ENCODE measurements at places on chromosomes 11 and 22.

DNA sequence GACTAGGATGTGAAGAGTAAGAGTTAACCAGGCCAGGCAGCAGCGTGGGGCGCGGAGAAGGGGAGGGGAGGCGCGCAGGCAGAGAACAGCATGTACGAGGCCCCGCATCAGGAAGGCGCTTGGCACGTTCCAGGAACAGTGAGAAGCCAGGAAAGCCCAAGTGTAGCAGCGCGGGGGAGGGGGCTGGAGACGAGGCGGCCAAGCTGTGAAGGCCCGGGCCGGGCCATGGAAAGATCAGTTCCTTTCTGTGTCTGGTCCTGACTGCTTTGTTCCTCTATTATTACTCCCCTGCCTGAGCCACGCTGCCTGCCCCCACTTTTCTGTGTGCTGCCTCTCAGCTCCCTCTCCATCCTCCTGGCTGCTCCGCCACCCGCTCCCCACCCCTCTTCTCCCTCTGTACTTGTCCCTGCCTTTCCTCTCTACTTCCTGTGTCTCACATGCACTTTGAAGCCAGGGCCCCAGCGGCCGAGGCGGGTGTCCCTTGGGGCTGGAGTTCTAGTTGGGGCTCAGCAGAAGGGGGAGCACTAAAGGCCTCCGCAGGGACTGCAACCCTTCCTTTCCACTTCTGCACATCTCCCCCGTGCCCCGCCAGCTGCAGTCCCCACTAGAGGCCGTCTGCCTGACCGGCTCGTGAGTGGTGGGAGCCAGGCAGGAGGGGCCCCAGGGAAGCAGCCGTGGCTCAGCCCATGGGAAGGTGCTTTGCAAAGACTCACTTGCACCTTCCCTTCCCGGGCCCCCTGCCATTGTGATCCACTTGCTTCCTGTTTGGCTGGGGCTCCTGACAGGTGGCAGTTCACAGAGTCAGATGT, 63.7 kb downstream of the PRDM11 start:
- no peak for DNase-seq

- DNase-seq = no peak
These were observed 177.8 kb downstream of the CEP164 start for GRCh38 chr11:117505285-117505970.

- DNase-seq = no peak
These were observed 89.9 kb downstream of the CTTN start for GRCh38 chr11:70488171-70488703.

DNA sequence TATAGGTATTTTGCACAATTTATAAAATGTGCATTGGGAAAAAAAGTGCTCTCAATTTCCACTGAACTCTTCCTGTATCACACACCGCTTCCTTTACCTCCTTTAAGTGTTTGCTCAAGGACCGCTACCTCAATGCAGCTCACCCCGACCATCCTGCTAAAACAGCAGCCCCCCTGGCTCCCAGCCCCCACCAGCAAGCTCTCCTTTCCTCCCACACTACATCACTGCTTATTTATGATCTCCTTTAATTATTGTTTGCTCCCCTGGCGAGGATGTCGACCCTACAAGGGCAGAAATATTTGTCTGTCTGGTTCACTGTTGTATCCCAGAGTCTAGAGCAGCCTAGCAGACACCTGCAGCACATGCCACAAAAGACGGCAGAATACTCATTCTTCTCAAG, 10.0 kb downstream of the SHANK2 start:
- DNase-seq = no peak

GRCh38 chr11:80414181-80415165, 973.6 kb upstream of the TENM4 start:
- no peak for DNase-seq

- DNase-seq = no peak
These were observed 435.5 kb downstream of the RAB38 start for GRCh38 chr11:87739766-87740165.

- DNase-seq = no peak
These were observed 2.9 kb downstream of the C1QTNF5 start for GRCh38 chr11:119337581-119338317.

DNA sequence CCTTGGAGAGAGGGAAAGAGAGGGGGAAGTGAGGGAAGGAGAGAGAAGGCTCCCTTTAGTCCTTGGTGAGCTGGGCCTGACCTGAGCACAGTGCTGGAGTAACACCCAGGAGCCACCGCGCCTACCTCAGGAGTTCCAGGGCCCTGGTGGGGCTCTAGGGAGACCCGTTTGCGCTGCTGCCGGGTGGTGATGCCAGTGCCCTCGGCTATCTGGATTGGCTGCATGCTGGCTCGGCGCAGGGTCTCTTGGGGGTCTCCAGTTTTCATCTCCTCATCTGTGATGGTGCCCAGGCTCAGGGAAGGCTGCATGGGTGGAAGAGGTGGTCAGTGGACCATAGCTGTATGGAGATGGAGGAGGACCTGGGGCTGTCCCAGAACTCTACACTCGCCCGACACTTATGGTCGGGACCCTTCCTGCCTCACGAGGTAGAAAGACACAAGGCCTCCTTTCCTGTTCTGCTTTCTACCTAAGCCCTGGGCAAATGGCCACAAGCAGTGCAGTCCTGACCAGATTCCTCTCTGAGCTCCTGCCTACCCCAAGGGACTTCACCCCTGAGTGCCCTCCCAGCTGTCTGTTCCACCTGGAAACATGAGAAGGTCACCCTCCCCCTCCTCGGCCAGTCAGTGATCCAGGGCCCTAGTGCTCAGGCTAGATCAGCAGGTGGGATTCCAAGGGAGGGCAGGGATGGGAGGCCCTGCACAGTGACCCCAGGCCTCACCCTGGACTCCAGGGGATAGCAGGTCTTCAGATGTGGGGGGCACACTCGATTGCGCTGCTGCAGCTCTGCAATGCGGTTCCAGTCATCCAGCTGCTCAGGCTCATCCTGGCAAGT, 6.0 kb downstream of the IL18BP start:
- no peak for DNase-seq

GRCh38 chr22:37231406-37232139, 12.5 kb downstream of the RAC2 start:
- no peak for DNase-seq

- DNase-seq = no peak
These were observed 203.1 kb upstream of the TMEM45B start for GRCh38 chr11:129612447-129612961.

DNA sequence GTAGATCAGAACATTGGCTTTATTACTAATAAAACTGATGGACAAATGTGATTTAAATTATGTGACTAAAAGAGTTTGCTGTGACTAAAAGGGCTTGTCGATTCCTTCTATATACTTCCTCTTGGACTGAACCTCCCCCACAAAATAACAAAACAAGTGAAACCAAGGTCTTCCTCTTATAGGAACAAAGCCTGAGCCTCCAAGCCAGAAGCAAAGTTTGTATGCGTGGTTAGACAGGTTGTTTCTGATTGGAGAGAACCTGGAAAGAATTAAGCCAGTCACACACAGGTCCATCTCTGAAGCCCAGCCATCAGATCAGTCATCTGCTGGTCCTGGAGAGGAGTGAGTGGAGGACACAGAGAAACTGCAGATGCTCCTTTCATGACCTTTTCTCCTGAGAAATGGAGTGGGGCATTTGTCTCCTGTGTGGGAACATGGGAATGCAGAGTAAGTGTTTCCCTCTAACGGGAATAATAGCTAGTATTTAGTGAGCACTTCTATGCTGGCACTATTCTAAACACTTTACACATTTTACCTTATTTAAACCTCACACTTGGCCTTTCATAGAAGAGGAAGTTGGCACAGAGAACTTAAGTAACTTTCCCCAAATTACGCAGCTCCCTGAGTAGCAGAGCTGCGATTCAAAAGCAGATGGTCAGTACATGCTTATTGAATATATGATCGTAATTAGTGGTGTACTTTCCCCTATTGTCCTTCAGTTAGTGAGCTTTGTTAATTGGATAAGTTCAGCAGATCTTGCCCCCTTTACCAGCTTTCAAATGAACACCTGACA, 77.1 kb downstream of the UVRAG start:
- no peak for DNase-seq

- DNase-seq = peak; percentile 76
These were observed 22.3 kb downstream of the SMCO4 start for GRCh38 chr11:93520726-93521509.

GRCh38 chr22:44615602-44616180, 86.3 kb upstream of the PRR5 start:
- no peak for DNase-seq

GRCh38 chr11:44203270-44204043, 106.5 kb downstream of the ALX4 start:
- DNase-seq = peak; percentile 8

GRCh38 chr11:2194877-2195755, 23.5 kb upstream of the TH start:
- DNase-seq = peak; percentile 37

- DNase-seq = peak; percentile 82
These were observed 21.7 kb downstream of the KIAA0930 start for GRCh38 chr22:45218976-45219375.

DNA sequence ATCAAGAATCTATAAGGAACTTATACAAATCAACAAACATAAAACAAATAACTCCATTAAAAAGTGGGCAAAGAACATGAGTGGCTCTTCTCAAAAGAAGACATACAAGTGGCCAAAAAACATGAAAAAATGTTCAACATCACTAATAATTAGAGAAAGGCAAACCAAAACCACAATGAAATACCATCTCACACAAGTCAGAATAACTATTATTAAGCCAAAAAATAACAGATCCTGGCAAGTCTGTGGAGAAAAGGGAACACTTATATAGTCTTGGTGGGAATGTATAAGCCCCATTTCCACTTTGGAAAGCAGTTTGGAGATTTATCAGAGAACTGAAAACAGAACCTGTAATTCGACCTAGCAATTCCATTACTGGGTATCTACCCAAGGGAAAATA, 921.0 kb downstream of the KCNA4 start:
- no peak for DNase-seq

DNA sequence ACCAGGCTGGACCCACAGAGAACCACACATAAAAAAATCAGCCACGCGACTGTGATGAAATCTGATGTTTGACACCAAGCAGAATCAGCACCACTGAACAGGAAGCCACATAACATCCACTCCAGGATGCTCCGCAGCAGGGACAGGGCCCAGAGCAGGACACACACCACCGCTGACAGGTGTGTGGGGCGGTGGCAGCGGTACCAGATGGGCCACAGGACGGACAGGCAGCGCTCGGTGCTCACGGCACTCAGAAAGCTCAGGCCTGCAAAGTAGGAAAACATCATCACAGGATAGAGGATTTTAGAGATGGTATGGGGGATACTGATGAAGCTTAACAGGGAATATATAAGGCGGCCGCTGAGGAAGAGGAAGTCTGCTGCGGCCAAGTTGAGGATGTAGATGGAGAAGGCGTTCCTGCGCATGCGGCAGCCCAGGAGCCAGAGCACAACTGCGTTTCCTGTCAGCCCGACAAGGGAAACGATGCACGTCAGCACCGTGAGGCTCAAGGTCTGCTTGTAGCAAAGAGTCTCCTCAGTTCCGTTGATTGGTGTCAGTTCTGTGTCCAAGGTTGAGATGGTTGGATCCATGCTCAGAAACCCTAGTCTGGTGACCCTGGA, 4.9 kb downstream of the MRGPRX1 start:
- no peak for DNase-seq

DNA sequence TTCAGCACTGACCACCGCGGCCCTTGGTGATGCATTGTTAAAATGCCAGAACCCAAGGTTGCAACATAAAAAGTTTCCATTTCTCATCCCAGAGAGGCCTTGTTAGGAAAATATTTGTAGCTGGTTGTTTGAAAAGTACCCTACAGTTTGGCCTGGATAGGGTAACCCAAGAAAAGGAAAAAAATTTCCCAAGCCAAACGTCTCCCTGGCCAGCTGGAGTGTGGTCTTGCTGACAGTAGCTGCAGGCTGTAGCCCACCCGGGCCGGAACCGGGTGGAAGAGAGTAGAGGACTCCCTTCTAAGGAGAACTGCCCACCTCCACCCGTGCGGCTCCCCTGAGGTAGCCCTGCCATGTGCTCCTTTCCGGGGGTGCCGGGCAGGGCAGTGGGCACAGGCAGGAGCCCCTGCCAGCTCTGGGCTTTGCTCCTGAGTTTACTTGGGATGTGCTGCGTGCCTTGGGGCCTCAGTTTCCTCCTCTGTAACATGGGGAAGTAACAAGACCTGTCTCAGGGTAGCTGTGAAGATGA, 38.5 kb downstream of the IGHMBP2 start:
- DNase-seq = no peak

DNA sequence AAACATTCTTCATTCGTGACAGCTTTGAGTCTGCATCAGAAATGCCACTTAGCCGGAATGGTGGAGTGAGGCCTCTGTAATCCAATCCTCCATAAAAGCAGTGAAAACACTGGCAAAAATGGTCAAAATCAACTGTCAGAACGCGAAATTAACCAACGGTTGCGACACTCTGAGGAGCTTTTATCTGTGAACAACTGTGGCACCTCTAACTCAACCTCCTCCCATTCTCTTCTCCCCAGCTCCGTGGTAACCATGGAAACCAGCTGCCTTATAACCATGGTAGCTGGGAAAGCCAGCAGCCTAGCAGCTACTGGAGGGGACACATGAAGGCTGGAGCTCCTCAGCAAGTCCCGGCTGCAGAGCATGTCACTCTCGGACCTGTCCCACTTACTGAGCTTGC, 20.3 kb downstream of the AP2A2 start:
- no peak for DNase-seq

DNA sequence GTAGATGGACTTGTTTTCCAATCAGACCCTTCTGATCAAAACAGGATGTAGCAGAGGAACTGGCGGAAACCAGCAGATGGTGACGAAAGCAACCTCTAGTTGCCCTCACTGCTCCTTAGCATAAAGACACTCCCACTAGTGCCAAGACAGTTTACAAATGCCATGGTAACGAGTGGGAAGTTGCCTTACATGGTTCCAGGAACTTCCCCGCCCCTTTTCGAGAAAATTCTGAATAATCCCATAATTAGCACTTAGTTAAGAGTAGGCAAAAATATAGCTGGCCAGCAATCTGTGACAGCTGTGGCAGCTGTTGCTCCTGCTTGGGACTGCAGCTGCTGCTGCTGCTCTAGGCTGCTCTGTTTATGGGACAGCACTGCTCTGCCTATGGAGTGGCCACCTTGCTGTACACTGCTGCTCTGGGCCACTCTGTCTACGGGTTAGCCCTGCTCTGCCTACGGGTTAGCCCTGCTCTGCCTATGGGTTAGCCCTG, 33.4 kb upstream of the SORL1 start:
- peak; percentile 51 for DNase-seq

- DNase-seq = peak; percentile 80
These were observed at the start of gene RIN1 for GRCh38 chr11:66336234-66337102. Gene RIN1 (minus strand): TSS chr11:66336434. CDS start chr11:66336402, 32 bp downstream.

DNA sequence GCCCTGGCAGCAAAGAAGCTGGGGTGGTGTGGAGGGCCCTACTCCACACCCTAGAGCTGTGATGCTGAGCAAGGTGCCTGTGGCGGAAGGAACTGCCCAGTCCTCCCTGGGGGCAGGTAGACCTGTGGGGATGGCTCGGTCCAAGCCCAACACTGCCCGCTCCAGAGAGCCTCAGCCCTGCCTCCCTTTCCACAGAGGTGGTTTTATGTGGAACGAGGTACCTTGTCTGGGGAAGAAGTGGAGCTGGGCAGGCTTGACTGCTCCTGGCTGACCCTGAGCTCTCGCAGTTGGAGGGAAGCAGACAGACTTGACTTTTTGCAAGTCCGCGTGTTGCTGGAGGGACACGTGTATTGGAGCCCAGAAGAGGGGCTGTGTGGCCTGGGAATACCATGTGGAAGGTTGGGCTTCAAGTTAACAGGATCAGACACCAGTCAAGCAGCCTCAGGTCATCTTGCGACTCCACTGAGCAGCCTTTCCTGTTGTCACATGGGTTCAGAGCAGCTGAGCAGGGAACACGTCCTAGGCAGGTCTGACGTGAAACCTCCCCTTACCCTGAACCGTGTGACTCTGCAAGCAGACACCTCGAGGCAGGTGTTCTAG, 117.7 kb downstream of the CACNA1I start:
- no peak for DNase-seq

Data from activated CD4-positive, alpha-beta T cell treated with anti-CD3 and anti-CD28 coated beads, Interleukin-2, amount 50 U/mL, for 16 hours (primary cell).